ENCODE measurements at places on chromosomes 1 and 21.
A peak's percentile ranks its signal among the peaks of the same experiment; 100 is the strongest.

DNA sequence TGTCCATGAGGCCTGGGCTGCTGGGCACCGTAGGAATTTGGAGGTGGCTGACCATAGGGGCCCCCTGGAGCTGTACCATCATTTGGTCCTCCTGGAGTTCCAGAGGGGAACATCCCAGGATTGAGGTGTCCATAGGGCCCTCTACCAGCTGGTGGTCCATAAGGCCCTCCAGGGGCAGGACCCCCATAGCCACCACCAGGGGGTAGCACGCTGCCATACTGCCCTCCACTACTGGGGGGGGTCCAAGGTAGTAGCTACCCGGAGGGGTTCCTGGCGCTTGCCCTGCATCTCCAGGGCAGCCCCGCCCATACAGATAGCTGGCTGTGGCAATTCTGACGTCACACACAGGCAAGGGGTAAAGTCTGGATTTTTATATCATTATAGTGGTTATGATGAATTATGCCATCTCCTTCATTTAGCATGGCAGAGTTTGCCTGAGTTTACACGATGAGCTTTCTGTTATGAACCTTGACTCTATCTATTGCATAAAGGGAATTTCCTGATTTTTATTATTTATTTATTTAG, 13.2 kb downstream of the MDM4 start:
- no peak for DNase-seq

DNA sequence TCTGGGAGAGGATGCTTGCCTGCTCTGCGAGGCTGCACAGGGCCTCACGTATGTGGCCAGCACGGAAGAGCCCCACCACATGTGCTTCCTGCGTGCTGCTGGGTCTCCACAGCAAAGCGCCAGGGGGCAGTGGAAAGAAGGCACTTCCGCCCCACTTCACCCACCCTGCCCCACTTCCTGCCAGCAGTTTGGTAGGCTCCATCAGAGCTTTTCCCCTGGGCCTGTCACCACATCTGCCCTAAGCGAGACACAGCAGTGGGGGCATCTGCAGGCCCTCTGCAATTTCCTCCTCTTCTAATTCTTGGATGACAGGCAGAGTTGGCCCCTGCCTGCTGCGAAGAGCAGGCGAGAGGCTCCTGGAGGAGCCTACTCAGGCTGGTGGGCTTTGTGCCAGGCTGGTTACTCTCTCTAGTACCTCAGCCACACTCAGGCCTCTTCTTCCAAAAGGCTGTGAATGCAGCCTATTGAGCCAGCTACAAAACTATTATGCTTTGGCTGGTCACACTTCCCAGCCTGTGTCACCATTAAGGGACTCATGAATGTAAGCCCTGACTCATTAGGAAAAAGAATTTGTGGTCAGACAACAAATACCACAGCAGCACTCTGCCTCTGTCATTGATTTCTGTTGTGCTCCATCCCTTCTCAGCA, 25.0 kb downstream of the CD244 start:
- peak; percentile 33 for DNase-seq

DNA sequence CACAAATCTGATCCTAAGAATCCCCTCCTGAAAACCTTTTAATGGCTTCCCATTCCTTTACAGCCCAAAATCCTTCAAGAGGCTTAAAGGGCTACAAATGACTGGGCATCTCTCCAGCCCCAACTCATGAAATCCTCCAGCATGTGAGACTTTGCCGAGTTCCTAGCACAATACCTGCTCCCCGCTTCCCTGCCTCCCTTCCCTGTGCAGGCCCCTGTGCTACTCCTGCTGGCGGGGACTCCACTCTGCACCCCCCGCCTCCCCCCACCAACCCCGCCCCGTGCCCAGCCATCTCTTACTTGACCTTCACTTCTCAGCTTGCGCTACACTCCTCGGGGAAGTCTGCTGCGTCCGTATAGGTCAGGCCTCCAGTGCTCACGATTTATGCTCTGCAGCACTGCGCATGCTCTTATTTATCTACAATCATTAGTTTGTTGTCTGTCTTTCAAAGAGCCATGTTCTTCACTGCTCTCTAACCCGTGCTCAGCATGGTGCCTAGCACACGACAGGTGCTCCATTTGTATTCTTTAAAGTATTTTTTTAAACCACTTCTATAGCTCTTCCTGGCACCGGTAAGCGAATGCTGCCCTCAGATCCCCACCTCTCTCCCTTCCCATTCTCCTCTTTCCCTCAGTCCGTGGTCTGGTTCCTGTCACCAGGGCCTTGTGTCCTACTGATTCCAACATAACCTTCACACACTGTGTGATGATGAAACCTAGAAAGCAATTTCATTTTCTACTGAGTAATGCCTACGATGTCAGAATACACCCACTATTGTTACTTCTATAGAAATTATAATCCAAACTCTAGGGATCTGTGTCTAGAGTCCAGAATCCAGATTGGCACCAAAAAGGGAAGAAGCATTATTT, 37.5 kb upstream of the PLA2G2C start:
- no peak for DNase-seq

- no peak for DNase-seq
These were observed 16.3 kb upstream of the PIGC start for GRCh38 chr1:172460177-172460576.

DNA sequence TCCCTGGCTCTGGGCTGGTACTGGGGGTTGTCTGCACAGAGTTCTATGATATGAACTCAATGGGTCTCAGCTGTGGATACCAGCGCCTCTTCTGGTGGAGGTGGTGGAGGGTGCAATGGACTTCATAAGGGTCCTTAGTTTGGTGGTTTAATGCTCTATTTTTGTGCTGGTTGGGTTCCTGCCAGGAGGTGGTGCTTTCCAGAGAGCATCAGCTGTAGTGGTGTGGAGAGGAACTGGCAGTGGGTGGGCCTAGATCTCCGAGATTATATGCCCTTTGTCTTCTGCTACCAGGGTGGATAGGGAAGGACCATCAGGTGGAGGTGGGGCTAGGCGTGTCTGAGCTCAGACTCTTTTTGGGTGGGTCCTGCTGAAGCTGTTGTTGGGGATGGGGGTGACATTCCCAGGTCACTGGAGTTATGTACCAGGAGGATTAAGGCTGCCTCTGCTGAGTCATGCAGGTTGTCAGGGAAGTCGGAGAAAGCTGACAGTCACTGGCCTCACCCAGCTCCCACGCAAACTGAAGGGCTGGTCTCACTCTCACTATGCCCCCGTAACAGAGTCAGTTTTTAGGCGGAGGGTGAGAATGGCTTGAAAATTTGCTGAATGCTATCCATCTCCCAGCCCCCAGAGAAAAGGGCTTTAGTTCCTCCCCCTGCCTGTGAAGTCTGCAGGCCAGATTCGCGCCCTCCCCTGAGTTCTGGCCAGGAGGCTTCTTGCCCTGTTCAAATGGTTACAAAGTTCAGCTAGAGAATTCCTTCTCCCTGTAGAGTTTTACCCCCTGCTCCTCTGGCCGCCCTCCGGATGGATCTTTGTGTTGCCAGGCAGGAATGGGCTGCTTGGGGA, 902.9 kb downstream of the LTN1 start:
- no peak for DNase-seq

- DNase-seq, result no peak
These were observed 660.7 kb downstream of the LMO4 start for GRCh38 chr1:87989346-87989745.

DNA sequence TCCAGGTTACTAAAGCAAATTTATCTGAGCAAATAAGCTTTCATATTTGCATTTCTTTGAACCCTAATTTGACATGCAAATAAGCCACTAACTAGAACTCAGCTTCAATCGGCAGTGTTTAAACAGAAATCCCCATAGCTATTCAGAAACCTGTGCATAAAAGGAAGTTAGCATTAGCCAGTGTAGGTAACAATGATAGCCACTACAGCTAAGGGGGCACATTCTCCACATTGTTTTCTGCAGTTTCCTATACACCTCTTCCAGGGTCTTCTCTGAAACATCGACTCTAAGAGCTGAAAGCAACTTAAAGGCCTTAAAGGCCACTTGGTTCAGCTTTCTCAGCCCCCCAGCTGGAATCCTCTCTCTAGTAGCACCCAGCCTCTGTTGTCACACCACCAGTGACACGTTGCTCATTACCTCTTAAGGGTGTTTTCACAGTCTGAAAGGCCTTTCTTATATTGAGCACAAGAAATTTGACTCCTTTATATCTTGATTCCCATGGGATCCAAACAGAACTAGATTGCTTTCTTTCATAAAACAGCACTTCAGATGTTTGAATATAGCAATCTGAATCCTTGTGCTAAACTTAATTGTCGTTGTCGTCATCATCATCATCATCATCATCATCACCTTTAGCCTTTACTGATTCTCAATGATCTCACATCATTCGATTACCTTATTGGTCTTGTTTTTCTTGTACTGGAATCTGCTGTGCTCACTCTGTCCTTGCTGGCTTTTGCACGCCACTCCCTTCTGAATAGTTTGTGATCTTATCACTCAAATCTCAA, 93.9 kb upstream of the DAB1 start:
- DNase-seq, result no peak

DNA sequence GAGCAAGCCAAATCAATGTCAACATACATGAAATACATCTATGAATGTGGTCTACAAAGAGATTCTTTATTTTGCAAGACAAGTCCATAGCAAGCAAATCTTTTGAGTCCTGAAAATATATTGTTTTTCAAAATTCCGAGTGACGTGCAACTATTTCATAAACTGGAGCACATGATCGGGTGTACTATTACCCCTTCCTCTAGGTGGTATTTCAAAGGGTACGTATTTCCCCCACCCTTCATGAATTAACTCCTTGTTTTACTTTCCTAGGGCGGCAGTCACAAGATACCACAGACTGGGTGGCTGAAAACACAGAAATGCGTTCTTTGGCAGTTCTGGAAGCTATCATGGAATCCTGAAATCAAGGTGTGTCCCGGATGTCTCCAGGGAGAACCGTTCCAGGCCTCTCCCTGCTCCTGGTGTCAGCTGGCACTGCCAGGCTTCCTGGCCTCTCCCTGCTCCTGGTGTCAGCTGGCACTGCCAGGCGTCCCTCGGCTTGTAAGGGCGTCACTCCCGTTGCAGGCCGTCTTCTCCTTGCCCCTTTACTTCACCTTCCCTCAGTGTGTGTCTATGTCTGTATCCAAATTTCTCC, 55.3 kb downstream of the RIPK4 start:
- DNase-seq, result no peak

DNA sequence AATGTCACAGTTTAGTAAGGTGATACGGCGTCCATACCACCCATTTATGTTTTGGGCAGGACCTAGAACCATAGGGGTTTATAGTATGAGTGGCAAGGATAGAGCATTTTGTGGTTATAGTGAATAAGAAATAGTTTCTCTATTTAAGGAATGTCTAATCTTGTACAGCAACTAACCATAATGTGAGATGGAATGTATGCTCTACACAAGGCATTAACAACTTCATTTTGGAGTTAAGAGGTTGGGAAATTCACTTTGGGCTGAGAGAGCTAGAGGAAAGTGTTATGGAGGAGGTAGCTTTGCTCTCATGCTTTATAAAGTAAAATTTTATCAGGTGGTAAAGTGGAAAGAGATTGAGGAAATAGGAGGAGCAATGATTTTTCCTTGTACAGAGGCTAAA, 3.0 kb upstream of the MCL1 start:
- no peak for DNase-seq

- no peak for DNase-seq
These were observed 298.2 kb upstream of the LRRC7 start for GRCh38 chr1:69269491-69269890.

GRCh38 chr1:39293375-39294070, 89.0 kb downstream of the MACF1 start:
- DNase-seq, result no peak

- DNase-seq, result no peak
These were observed 56.5 kb upstream of the ADAR start for GRCh38 chr1:154664331-154665002.

DNA sequence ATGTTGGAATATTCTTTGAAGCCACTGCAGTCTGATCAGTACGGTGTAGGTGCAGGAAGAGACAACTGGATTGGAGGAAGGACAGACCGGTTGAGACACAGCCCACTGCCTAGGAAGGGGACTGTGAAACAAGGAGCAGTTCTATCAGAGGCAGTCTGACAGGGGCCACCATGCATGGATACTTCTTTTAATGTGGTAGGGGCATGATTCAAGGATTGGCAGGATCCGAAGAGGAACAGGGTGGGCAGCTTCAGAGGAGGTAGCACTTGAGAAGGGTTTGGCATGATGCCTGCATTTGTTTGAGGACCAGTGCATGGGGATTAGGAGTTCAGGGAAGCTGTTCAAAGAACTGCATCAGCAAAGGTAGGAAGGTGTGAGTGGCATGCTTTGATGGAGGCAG, 167.9 kb downstream of the DYRK1A start:
- no peak for DNase-seq

DNA sequence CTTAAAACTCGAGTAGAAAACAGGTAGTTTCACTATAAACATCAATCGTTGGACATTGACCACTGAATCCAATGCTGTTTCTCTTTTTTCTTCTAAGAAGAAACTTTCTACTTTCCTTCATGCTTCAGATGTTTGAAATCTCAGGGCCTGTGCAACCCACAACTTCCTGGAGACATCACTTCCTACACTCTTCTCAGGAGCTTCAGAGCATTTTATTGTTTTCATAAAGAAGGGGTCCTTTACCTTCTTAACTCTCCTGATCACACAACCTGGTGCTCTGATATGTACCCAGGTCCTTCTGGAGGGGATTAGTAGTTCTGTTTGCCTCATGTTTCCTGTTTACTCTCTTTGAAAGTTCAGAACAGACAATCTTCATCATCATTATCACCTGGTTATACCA, 113.0 kb upstream of the VAV3 start:
- DNase-seq, result no peak

GRCh38 chr1:171403393-171403792, 81.9 kb upstream of the PRRC2C start:
- DNase-seq, result no peak

GRCh38 chr21:30083225-30083945, 83.2 kb downstream of the CLDN17 start:
- no peak for DNase-seq

- no peak for DNase-seq
These were observed 177.2 kb downstream of the SMYD3 start for GRCh38 chr1:246329900-246330299.

DNA sequence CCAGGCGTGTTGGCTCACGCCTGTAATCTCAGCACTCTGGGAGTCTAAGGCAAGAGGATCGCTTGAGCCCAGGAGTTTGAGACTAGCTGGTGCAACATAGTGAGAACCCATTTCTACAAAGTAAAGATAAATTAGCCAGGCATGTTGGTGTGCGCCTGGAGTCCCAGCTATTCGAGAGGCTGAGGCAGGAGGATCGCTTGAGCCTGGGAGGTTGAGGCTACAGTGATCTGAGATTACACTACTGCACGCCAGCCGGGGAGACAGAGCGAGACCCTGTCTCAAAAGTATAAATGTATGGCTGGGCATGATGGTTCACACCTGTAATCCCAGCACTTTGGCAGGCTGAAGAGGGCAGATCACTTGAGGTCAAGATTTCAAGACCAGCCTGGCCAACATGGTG, 51.5 kb upstream of the LBR start:
- no peak for DNase-seq

DNA sequence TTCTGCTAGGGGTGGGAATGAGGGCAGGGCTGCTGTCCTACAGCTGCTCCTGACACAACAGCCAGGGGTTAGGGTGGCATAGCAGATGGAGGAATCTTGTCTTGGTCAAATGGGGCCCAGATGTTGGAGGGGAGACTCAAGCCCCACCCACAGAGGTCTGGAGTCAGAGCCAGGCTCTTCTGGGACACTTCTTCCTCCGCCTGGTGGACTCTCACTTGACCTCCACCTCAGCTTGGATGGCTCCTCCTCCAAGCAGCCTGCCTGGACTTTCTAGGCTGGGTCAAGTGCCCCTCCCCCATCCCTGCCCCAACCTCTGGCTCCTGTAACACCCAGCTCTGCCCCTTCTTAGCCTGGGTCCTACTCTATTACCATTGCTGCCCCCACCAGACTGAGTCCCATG, 35.5 kb downstream of the EPHA2 start:
- no peak for DNase-seq

- no peak for DNase-seq
These were observed 18.7 kb upstream of the PPP1R8 start for GRCh38 chr1:27811741-27812500.

GRCh38 chr1:93878501-93878888, 511 bp downstream of the DNTTIP2 start:
- no peak for DNase-seq
